Cardiac septum (tissue), 1 donor: ENCODE measurements at places on chromosomes 4 and X.

- DNase-seq = no peak
These were observed 105.1 kb upstream of the CAMK2D start for GRCh38 chr4:113866611-113867010.

DNA sequence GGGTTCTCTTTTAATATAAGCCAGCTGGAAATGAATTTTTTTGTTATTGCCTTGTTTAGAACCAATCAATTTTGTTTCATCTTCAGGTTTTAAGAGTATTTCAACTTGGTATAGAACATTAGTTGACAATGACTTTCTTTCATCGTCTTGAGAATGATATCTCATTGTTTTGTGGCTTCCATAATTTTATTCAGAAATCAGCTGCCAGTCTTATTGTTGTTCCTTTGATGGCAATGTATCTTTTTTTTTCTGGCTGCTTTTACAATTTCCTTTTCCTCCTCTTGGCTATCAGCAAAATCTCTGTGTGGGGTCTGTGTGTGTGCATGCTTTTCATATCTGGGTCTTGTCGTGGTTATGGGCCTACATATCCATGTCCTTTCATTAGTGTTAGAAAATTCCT, 1536.4 kb upstream of the TENM3 start:
- no peak for DNase-seq

- DNase-seq = peak; percentile 80
These were observed 21.8 kb downstream of the HAUS3 start for GRCh38 chr4:2220016-2220630.

- DNase-seq = no peak
These were observed 174.9 kb upstream of the SMARCAD1 start for GRCh38 chr4:94032754-94033153.

DNA sequence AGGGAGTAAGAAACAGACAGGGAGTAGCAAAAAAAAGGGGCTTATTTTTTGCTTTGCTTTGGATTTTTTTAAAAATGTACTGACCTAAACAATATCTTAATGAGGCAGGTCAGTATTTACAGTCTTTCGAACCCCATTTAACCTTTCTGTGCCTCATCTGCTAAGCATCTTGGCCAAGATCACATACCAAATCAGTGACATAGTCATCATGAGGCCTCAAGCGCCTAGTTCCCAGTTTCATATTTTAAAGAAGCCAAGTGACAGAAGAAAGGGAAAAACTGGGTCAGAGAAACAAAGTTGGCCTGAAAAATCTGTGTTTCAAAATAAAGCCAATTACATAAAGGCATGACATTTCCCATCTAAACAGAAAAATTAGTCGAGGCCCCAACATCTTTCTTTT, 94.6 kb upstream of the WDR44 start:
- DNase-seq = no peak

- no peak for DNase-seq
These were observed 3.3 kb downstream of the RNF4 start for GRCh38 chr4:2472187-2472586.
